Activated T-helper 2 cell treated with anti-CD3 and anti-CD28 coated beads, Interferon-gamma antibody, Interleukin-2, Interleukin-4, amounts not matched to agents 10 μg/mL and 5 μg/mL and 100 μg/mL, durations not matched to agents 14 hours and 24 hours and 36 hours (primary cell): ENCODE measurements at places on chromosomes 4 and X. TPM values are rescaled to one million over a fixed set of nuclear protein-coding genes. Genes with fewer than 3 reads are reported as not detected.

DNA sequence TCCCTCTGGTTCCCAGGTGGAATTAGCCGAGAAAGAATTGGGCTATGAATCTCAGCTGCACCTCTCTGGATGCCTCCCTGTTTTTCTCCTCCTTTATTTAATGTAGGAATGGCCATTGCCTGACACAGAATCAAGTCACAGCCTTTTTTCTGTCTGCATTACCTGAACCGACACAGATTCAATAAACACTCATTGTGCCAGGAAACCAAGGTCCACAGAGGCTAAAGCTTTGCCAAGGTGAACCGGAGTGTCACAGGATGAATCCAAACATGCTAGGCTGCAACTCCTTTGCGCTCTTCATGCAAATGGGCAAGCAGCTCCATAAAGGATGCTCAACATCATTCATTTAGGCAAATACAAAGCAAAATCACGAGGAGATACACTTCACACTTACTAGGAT lies 199.8 kb upstream of the AGTR2 start:
- no peaks in the 10 kb centered on the region for H3K27me3 ChIP-seq
- DNase-seq, result no peak

Gene CFAP99
- not detected in 2 replicates for total RNA-seq

GRCh38 chr4:38396845-38397547 lies 267.0 kb upstream of the KLF3 start:
- no peaks in the 10 kb centered on the region for H3K27me3 ChIP-seq
- no peak overlapping the region for H3K27ac ChIP-seq
- H3K4me3 ChIP-seq, result no peak overlapping the region

DNA sequence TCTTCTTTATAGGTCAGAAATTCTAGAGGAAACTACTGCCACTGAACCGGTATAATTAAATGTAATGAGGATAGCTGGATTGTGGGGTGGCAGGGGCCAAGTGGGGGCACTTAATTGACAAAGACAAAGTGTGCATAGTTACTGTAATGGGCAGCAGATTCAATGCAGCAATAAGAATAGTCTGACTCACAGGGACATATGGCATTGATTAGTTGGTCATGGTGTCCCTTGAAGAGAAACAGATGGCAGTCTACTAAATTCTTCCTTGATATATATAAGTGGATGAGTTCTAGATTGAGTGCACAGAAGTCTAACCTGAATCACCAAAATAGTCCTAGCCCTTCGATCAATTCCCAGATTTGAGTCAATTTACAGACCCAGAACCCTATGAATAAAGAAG lies 31.6 kb downstream of the ETDC start:
- H3K27me3 ChIP-seq, result no peaks in the 10 kb centered on the region
- no peak for DNase-seq
- H3K4me3 ChIP-seq, result peak overlapping the region; percentile 93
- H3K4me1 ChIP-seq, result peaks cover 53% of the 10 kb centered on the region
- H3K36me3 ChIP-seq, result peaks cover 46% of the 10 kb centered on the region

- H3K36me3 ChIP-seq, result no peaks in the 10 kb centered on the region
- H3K4me1 ChIP-seq, result no peaks in the 10 kb centered on the region
- H3K4me3 ChIP-seq, result no peak overlapping the region
- H3K27ac ChIP-seq, result no peak overlapping the region
Observed at GRCh38 chr4:186326391-186326790, 60.4 kb downstream of the F11 start.

DNA sequence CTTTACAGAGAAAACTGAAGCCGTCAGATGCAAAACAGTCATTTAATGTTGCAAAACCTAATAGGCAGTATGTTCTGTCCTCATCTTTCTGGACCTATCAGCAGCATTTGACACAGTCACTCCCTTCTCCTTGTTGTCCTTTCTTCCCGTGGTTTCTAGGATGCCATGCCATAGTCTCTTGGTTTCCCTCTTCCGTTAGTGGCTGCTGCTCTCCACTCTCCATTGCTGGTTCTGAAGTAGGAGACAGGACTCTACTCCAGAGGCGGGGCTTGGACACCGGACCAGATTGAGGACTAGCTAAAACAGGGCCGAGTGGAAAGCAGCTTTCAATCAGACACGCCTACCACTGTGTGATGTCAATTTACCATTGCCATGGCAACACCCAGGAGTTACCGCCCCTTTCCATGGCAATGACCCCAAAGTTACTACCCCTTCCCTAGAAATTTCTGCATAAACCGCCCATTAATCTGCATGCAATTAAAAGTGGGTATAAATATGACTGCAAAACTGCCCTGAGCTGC lies 88.8 kb upstream of the CCDC160 start:
- H3K27me3 ChIP-seq, result no peaks in the 10 kb centered on the region
- no peak overlapping the region for H3K27ac ChIP-seq
- H3K4me1 ChIP-seq, result peaks cover 5% of the 10 kb centered on the region
- H3K4me3 ChIP-seq, result no peak overlapping the region
- DNase-seq, result no peak

DNA sequence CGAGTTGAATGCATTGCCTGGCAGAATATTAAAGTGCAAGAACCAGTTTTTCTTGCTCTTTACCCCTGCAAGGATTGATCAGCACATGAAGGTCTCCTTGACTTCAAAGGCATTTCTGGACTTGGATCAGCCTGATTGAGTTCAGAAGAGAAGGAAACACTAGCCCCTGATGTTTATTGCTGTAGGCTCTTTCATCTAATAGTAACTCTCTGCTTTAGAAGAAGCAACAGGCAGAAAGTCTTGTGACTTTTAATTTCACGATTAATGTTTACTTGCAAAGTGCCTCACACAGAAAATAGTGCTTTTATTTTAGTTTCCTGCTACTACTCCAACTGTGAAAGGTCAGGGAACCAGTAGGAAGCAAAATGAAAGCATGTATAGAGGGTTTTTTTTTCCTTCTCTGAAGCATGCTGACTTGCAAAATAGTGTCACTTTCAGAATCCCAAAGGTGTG lies 69.1 kb downstream of the PCDH7 start:
- no peak for DNase-seq
- H3K27me3 ChIP-seq, result no peaks in the 10 kb centered on the region
- no peaks in the 10 kb centered on the region for H3K4me1 ChIP-seq
- H3K27ac ChIP-seq, result no peak overlapping the region
- no peak overlapping the region for H3K4me3 ChIP-seq

- H3K4me1 ChIP-seq, result no peaks in the 10 kb centered on the region
- H3K36me3 ChIP-seq, result no peaks in the 10 kb centered on the region
- DNase-seq, result no peak
- peaks cover 25% of the 10 kb centered on the region for H3K27me3 ChIP-seq
- H3K27ac ChIP-seq, result no peak overlapping the region
Observed at GRCh38 chr4:182454440-182455013, 211.3 kb downstream of the TENM3 start.

Gene KIT
- total RNA-seq, result 0.28 and 0.55 TPM in 2 replicates

Gene SH3BGRL
- 52.8 and 53.0 TPM in 2 replicates for total RNA-seq

DNA sequence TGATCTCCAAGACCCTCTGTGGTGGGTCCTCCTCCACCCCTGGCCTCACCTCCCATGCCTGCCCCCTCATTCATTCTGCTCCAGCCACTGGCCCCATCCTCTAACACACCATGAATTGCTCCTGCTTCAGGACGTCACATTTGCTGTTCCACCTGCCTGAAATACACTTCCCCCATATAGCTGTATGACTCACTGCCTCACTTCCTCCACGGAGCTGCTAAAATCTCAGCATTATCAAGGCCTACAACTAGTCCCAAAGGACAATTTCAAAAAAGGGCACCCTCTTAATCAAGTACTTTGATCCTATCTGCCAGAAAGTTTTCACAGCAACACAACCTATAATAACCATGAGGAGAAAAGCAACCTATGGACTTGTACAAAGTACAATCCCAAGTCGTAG lies 43.6 kb upstream of the PHOX2B start:
- no peak overlapping the region for H3K4me3 ChIP-seq
- no peak overlapping the region for H3K27ac ChIP-seq
- H3K4me1 ChIP-seq, result no peaks in the 10 kb centered on the region
- no peak for DNase-seq
- no peaks in the 10 kb centered on the region for H3K36me3 ChIP-seq

- H3K4me1 ChIP-seq, result peaks cover 2% of the 10 kb centered on the region
- H3K4me3 ChIP-seq, result no peak overlapping the region
- H3K36me3 ChIP-seq, result no peaks in the 10 kb centered on the region
- no peaks in the 10 kb centered on the region for H3K27me3 ChIP-seq
Observed at GRCh38 chr4:4667622-4668081, 125.8 kb upstream of the STX18 start.

Gene MAGEB18
- total RNA-seq, result not detected in 2 replicates

Gene ERVMER34-1
- total RNA-seq, result not detected in 2 replicates

Gene TAPT1
- total RNA-seq, result 28.1 and 32.9 TPM in 2 replicates

- no peaks in the 10 kb centered on the region for H3K36me3 ChIP-seq
- H3K27me3 ChIP-seq, result no peaks in the 10 kb centered on the region
- DNase-seq, result no peak
- peaks cover 3% of the 10 kb centered on the region for H3K4me1 ChIP-seq
- H3K27ac ChIP-seq, result no peak overlapping the region
Observed at GRCh38 chr4:81605271-81605670, 133.6 kb upstream of the RASGEF1B start.

DNA sequence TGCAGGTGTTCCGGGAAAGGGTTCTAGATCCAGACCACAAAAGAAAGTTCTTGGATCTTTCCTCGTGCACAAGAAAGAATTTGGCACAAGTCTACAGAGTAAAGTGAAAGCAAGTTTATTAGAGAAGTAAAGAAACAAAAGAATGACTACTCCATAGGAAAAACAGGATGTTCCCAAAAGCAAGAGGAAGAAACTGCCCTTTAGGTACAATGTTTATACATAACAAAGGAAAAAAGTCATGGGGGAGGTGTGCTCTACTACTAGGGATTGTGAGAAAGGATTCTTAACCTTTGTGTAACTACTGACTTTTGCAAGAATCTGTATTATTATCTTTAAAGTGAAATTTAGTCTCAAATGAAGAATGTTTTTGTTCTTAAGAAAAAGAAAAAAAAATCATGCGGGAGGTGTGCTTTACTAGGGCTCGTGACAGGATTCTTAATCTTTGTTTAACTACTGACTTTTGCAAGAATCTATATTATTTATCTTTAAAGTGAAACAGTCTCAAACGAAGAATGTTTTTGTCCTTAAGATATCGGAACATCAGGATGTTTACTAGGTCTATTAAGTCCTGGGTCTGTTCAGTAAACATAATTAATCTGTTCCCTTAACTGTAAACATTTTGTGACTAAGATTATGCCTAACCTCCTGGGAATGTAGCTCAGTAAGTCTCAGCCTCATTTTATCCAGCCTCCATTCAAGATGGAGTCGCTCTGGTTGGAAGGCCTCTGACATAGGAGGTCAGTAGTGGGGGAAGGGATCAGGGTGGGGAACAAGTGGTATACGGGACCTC lies 110.4 kb upstream of the BEND4 start:
- no peaks in the 10 kb centered on the region for H3K27me3 ChIP-seq
- no peaks in the 10 kb centered on the region for H3K4me1 ChIP-seq
- no peak overlapping the region for H3K4me3 ChIP-seq
- H3K36me3 ChIP-seq, result no peaks in the 10 kb centered on the region
- no peak for DNase-seq

DNA sequence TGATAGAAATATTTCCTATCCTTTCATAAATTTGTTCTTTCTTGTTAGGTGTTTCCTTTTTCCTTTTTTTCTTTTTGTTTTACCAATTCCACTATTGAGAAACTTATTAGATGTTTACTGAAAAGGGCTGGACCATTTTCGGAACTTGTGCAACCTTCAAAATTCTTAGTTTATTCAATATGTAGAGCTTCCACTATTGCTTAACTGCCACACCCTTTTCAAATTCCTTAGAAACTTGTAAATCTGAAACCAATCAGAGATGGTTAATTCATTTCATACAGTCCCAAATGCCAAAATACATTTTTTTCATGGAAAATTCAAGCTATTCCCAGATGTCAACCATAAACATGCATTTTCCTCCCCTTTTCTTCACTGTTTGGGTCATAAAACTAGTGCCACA lies 66.1 kb upstream of the SLC39A8 start:
- H3K27ac ChIP-seq, result no peak overlapping the region
- no peak overlapping the region for H3K4me3 ChIP-seq
- H3K4me1 ChIP-seq, result peaks cover 7% of the 10 kb centered on the region
